A172 (cell line): ENCODE measurements at places on chromosomes 3 and 15. TPM values are rescaled to one million over a fixed set of nuclear protein-coding genes. Genes with fewer than 3 reads are reported as not detected.
A peak's percentile ranks its signal among the peaks of the same experiment; 100 is the strongest.

DNA sequence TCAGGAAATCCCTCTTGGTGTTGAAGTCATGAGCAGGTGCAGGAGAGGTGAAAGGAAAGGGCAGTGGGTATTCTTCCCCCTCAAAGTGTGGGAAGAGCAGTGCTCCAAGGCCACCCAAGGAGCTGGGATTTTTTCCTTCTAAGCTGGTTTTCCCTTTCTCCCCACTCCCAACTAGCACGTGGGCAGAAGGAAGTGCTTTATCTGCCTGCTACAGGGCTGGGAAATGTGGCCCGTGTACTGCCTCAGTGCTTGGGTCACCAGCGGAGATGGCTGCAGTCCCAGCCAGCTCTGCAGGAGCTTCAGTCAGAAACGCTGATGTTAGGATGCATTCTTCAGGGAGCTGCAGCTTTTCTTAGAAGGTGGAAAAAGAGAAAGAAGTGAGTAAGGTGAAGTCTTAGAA, 99.2 kb downstream of the CACNA1D start:
- DNase-seq = no peak

- DNase-seq = no peak
Measured at GRCh38 chr3:194395778-194396538, 3.1 kb downstream of the GP5 start.

- no peak for DNase-seq
Measured at GRCh38 chr3:66048051-66048395, 9.3 kb upstream of the MAGI1 start.

- DNase-seq = peak; percentile 51
Measured at GRCh38 chr3:48247401-48247811, 6.5 kb downstream of the ZNF589 start.

DNA sequence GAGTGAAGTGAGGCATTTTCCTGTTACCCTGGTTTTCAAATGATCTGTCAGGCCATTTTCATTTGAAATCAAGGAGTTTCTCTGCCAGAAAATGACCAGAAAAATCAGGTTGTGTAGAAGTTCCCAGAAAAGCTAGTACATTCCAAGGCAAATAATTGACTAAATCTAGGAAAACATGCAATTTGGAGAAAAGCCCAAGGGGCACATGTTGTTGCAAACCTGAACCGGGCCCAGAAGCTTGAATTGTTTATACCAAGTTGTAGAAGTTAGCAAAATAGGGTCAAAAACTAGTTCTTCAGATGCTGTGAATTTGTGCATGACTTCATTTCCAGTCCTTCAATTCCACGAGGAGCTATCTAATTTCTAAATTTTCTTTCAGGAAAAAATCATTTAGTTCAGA, 31.0 kb downstream of the TRIM42 start:
- DNase-seq = no peak

The CLSTN2 gene
- 1.1 and 6.3 TPM in 2 replicates for total RNA-seq

The NR2F2 gene
- 9.2 and 16.2 TPM in 2 replicates for total RNA-seq

The WDR76 gene
- 36.0 and 51.1 TPM in 2 replicates for total RNA-seq

The MRPL46 gene
- total RNA-seq = 29.9 and 38.4 TPM in 2 replicates

The NOX5 gene
- not detected in 2 replicates for total RNA-seq
